ENCODE measurements at places on chromosomes 1 and 21.
A peak's percentile ranks its signal among the peaks of the same experiment; 100 is the strongest.

GRCh38 chr21:26167593-26167992, 3.0 kb downstream of the APP start:
- peak; percentile 19 for DNase-seq

DNA sequence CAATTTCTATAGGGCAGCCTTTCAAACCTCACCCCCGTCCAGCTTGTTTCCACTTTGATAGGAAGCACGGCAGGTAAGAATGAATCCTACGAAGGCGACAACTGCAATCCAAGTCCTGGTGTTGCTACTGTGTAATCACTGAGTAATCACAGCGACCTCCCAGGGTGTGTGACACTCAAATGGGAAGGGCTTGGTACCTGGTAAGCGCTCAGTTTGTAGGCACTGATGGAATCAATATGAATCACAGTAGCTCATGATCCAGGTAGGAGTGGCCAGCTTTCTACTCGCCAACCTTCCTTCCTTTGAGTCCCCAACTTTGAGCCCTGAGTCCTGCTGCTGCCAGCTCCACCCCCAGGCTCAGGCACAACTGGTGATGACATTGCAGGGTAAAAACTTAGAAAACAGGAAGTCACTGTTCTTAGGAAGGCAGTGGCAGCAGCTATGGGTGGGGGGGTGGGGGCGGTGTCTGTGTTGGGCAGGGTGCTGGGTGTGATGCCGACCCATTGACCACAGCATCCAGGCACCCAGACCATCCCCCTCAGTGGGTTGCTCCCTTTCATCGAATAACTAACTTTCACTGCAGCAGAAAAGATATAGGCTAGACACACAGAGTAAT, 70.7 kb downstream of the CD247 start:
- DNase-seq: no peak

DNA sequence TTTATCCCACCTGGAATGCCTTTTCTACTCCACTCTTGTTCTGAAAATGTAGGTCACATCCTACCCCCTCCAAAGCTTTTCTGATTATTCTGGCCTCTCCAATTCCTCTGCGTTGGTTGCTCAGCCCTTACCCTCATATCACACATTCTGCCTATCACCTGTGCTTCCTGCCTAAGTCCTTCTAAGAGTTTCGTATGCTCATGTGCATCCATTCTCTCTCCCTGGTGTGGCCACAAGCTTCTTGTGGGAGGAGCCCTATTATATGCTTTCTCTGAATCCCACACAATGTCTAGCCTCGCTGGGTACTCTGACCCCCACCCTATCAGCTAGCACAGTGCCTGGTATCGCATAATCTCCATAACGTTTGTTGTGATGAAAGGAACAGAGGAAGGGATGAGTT, 54.2 kb downstream of the CD58 start:
- no peak for DNase-seq

- DNase-seq: no peak
Observed at GRCh38 chr1:222384531-222384930, 163.4 kb downstream of the HHIPL2 start.

GRCh38 chr1:106217765-106218164, 838.7 kb upstream of the PRMT6 start:
- DNase-seq: no peak

DNA sequence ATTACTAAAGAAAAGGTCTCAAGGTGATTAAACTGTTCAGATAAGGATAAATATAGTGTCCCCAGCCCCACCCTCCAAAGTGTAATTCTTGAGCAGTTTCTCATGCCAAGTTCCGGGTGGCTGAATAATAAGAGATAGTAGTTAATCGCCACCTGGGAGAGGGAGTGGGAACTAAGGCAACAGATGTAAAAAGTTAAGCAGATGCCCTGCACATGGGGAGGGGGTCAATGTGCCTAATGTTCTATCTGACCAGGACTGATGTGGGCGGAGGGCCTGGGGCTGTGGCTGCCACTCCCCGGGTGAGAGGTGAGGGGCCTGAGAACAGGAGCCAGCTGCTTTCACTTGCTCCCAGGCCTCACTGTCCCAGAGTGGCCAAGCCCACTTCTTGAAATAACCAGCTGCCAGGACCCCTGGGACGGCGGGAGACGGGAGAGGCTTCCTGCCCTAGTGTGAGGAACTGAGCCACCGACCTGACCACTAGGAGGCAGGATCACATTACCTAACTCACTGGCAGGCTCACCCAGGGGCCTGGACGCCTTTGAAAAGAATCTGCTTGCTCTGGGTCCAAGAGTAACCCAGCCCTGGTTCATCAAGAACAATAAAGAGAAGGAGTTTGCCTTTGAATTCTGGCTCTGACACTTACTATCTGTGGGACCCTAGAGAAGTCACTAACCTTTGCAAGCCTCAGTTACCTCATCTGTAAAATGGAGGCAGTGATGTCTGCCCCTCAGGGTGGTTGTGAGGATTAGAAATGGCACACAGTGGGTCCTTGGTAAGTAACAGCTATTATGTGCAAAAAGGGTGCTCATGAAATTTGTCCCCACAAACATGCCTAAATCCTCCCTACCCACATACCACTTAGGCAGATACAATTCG, 179.2 kb downstream of the ATG4C start:
- DNase-seq: peak; percentile 7

- no peak for DNase-seq
Observed at GRCh38 chr1:29129916-29130315, 6.2 kb upstream of the TMEM200B start.

DNA sequence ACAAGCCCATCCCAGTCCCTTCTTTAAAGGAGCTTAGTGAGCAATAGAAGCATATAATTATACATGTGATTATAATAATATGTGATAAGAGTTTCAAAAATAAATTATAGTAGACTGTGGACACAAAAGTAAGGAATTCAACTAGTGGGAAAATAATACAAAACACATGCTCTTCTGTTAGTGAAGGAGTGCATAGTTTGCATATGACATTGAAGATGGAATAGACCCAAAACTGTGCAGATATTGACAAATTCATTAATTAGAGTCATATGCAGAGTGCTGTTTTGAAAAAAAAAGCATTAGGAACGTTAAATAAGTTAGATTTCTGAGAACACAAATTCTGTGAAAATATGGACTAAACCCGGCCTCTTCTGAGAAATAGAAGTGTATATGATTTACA, 278.8 kb downstream of the ASTN1 start:
- DNase-seq: no peak

GRCh38 chr1:3816331-3817137, 20.2 kb upstream of the LRRC47 start:
- DNase-seq: no peak

GRCh38 chr1:204742676-204743251, 57.2 kb upstream of the LRRN2 start:
- no peak for DNase-seq

- DNase-seq: peak; percentile 87
Observed at GRCh38 chr21:23968722-23969647, 1638.3 kb downstream of the MRPL39 start.

- DNase-seq: no peak
Observed at GRCh38 chr1:117022114-117022513, 20.6 kb downstream of the CD101 start.

DNA sequence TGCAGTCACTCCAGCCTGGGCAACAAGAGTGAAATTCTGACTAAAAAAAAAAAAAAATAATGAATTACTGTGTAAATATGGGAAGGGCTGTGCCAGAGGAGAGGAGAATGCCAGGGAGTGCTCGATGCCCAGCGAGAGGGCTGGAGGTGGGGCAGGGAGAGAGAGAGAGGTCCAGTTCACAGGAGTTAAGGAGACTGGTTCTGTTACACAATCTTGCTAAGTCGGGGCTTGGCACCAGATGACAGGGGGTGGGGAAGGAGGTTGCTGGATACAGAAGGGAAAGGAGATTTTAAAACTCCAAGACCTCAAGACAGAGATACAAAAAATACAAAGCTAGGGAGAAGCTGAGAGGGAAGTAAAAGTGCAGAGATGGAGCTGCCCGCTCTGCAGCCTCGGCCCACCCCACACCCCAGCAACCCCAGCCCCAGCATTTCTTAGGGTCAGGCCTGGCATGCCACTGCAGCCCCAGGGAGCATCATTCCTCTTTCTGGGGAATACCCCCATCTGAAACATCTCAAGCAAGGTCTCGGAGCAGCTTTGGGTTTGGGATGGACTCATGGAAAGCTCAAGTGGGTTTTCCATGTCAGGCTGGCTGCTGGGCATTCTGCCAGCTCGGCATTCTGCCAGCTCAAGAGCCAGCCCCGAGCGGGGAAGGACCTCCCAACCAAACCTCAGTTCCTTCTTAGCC, 991 bp downstream of the SELENBP1 start:
- peak; percentile 80 for DNase-seq

GRCh38 chr1:208450958-208451357, 206.8 kb upstream of the PLXNA2 start:
- DNase-seq: no peak

DNA sequence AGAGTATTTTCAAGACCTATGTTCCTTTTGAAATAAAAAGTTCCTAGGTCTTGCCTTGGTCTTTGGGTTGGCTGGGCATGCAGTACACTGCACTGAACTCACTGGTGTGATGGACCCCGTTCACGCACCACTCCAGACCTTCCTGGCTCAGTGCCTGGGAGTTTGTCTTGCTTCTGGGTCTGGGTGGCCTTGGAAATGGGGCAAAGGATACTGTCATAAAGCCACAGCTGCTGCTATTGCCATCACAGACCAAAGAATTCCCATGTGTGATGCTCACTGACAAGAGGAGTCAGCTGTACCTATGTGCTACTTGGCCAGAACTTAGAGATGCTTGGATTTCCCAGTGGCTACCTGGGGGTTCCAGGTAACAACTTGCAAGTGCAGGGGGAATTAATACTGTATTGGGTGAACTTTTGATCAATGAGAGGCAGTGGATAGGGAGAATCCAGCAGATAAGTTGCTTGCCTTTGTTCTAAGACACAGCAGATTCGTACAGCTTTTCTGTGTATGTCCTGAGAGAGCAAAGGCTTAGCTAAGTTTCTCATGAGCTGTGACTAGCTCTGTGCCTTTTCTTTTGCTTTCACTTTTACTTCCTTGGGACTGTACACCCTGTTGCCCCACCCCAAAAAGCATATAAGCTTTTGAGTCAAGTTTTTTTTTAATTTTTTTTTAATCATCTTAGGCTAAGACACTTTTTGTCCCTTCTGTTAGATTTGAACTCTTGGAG, 115.3 kb downstream of the RUNX1 start:
- DNase-seq: no peak

DNA sequence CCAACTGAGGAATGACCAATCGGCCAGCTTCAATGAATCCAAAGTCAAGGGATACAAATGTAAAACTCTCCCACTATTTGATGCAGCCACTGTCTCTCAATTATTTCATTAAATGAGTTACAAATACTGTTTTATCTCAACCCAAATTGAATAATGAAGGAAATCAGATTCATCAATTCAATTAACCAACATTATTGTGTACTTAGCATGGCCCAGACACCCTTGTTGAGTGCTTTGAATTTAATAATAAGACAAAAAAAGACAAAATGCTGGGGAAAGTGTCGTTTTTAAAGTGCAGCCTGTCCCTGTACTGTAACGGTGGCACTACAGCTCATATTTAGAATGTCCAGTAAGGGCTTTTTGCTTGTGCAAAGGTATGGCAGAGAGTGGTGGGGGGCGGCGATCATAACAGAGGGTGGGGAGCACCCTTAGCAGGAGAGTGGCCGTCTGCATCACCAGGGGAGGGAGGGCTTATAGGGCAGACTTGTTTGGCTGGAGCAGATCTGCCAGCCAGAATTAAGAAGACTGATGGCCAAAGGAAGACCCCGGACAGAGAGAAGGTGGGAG, 123.8 kb upstream of the GALNT2 start:
- no peak for DNase-seq

DNA sequence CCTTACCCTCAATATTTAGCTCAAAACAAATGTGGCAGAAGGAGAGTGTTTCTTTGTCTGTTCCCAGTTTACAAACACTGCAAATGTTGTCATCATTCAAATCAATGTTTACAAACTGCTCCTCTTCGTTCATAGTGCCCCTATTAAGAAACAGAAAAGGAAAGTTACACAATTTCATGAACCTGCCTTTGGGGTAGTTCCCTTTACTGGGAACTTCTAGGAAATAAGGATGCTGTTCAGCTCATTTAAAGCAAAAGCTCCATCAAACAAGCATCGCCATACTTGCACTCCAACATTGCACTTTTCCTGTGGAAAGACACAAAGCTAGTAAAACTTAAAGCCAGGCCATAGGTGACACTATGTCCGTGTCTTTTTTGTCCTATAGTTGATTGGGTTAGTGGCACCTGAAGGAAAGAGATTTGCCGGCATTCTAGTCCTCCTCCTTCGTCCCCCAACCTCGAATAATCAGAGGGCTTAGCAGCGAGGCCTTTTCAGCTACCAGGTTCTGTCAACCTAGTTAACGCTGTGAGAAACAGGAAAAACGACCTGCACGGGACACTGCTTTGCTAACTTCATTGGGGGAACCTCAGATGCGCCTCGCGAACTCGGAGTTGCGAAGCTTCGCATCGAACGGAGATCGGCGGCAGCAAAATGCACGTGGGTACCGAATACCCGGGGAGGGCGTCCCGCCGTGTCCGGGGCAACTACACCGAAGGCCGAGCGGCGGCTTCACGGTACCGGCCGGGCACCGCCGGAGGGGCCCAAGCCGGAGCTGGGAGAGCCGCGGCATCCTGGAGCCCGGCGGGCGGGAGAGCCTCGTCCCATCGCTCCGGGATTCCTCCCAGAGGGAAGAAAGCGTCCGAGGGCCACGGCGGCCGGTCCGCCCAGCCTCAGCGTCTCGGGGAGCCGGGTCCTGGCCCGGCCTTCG, 706 bp downstream of the C21orf91 start:
- no peak for DNase-seq

DNA sequence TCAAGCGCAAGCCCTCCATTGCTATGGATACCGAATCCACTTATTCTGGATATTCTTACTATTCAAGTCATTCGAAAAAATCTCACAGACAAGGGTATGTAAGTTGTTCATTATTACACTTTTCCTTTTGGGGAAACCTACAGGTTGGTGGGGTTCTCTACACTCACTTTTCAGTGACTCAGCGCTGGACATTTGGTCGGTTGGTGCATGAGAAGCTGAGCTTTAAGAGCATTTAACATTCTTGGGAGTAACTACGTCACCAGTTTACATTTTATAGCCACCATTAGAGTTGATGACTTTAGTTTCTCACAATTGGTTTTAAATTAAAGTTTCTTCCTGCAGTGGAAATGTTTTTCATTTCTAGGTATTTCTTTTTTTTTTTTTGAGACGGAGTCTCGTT, 9.6 kb downstream of the VANGL1 start:
- no peak for DNase-seq

- no peak for DNase-seq
Observed at GRCh38 chr1:9404117-9404914, 111.6 kb downstream of the SPSB1 start.

- DNase-seq: no peak
Observed at GRCh38 chr1:106836708-106837107, 219.8 kb upstream of the PRMT6 start.

- DNase-seq: peak; percentile 53
Observed at GRCh38 chr1:155051777-155052398, 772 bp downstream of the ADAM15 start.

GRCh38 chr1:70008660-70009059, 196.7 kb downstream of the LRRC40 start:
- no peak for DNase-seq

- no peak for DNase-seq
Observed at GRCh38 chr1:27521336-27521831, 31.4 kb upstream of the WASF2 start.

GRCh38 chr1:225757927-225758656, 19.5 kb upstream of the SRP9 start:
- DNase-seq: no peak
